ENCODE measurements at places on chromosomes 5 and 9.
A peak's percentile ranks its signal among the peaks of the same experiment; 100 is the strongest.

DNA sequence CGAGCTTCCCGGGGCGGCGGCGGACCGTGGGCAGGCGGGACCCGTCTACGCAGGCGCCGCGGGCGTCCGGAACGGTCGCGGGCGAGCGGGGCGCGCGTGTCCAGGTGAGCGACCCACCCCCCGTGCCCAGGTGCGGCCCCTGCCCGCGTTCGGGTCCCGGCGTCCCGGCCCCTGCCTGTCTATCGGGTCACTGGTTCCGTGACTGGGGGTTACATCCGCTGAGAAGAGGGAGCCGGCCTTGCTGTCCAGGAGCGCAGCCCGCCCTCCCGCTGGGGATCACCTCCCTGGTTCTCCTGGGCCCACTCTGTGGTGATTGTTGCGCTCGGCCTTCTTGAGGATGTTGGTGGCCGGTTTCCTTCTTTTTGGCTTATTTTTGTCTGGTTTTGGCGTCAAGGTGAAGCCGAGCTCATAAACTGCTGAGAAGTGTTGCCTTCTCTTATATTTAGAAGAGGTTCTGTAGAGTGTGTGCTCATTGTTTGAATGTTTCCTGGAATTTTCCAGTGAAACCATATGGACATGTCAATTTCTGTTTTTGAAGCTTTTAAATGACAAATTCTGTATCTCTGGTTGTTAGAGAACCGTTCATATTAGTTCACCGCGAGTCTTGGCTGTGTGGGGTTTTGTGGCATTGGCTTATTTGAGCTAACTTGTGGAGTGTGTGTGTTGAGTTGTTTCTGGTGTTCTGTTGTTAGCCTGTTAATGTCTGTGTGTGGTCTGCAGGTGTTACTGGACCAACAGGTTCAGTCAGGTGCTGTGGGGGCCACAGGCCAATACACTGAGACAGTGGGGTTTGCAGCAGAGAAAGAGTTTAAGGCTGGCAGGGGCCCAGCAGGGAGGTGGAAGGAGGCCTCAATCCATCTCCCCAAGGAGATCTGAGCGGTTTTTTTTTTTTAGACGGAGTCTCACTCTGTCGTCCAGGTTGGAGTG is 621 bp downstream of the CEP72 start:
- no peak for DNase-seq

GRCh38 chr9:68629042-68629441 is 76.0 kb upstream of the PIP5K1B start:
- DNase-seq, result no peak

- DNase-seq, result no peak
Observed at GRCh38 chr5:37860206-37860605, 20.4 kb upstream of the GDNF start.

- no peak for DNase-seq
Observed at GRCh38 chr5:122442938-122443337, 130.9 kb downstream of the SNCAIP start.

DNA sequence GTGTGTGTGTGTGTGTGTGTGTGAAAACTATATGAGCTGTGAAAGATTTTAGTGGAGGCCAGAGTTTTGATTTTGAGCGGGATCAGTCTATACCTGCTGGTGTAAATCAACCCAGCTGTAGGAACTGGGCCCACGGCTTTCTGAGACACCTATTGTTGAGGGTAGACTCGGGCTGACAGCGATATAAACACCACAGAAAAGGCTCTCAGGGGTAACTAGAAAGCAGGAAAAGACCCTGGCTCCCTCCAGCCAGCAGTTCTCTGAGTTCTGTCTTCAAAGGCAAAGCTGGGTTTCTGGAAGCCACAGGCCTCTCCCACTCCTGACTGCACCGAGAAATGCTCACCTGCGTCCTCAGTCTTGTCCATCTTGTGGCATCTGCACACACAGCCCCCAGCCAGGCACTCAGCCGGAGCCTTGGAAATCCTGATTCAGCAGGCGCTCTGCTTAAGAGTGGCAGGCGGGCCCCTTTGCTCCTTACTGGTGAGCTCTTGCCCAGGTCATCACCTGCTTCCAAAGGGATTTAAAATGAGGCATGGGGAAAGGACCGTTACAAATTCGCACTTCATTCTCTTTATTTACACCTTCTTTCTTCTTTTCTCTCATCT is 223.3 kb downstream of the NDUFS4 start:
- no peak for DNase-seq

DNA sequence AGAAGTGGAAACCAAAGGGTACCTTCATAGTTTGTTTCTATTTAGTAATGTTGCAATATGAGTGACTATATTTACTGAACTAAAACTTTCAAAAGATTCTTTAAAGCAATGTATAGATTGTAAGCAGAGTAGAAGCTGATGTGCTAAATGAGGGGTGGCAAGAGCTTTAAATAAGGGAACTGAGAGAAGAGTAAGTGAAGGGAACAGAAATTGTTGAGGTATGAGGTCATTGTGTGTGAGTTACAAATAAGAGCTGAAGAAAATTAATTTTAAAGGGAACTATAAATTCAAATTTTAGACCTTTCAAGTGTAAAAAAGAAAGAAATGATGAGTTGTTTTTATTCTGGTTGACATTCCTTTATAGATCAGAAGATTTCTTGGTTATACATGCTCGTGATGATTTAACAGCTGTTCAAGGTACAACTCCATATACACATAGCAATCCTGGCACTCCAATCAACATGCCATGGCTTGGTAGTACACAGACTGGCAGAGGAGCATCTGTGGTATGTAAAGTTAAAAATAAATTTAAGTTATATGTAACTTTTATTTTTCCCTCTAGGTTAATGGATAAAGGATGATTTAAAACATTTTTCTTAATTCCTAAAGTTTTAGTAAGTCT is 135.1 kb upstream of the TNFAIP8 start:
- no peak for DNase-seq

DNA sequence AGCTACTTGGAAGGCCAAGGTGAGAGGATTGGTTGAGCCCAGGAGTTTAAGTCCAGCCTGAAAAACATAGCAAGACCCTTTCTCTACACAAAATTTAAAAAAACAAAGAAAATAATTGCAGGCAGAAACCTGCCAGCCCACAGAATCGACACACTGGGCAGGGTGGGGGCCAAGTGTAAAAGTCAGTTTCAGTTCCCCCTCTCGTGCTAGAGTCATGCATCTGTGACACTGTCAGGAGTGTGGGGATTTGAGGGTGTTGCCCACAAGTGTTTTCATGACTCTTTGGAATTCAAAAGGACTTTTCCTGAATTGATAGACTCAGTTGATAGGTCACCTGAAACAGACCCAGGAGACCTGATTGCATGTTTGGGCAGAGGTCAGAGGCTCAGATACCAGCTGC is 47.6 kb downstream of the PRRC2B start:
- DNase-seq, result no peak

- DNase-seq, result no peak
Observed at GRCh38 chr5:132054697-132055440, 5.6 kb upstream of the IL3 start.

- no peak for DNase-seq
Observed at GRCh38 chr5:130965920-130966319, 199.1 kb downstream of the HINT1 start.

DNA sequence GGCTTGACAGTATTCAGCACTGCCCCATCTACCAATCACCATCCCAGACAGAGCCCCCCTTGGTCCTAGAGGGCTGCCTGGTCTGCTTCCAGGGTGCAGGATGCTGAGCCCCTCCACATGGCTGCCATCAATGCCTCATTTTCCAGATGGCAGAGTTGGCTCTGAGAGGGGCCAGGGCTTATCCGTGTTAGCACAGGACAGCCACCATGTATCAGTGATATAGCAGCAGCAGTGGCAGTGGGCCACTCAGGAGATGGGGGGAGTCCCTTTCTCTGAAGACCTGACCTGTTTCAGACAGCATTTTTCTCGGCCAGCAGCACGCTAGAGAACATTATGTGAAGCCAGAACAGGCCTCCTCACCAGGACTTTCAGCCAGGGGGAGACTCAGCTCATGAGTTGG is 1.6 kb upstream of the SMIM32 start:
- no peak for DNase-seq

DNA sequence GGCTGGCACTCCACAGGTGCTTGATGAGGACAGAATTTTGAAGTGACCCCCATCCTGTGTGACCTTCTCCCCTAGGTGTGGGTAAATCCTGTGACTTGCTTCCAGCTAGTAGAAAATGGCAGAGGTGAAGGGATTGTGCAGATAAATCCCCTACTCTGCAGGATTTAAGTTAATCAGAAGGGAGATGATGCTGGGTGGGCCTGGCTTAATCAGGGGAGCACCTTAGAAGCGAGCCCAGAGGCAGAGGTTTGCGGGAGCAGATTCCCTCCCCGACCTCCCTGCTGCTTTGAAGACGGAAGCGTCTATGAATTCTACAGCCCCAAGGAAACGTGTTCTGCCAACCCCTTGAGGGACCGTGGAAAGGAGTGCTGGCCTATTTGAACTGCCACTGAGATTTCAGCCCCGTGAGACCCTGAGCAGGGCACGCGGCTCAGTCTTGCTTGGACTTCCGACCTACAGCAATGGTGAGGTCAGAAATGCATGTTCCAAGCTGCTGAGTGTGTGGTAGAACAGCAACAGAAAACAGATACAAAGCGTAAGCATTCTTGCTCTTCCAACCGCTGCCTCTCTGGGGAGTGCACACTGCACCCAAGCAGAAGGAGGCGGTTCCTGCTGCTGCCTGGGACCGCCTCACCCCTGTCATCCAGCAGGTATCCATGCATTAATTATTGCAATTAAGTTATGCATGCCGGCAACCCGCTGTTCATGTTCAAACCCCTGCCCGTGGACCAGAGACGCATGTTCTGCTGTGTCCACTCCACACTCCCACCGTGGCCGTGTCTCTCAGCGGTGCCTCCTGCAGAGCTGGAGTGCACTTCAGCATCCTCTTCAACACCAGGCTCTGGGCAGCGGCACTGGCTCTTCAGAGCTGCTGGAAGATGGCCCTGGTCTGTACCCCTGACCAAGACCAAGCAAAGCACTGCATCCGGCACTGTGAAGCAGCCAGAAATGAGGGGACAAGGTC is 54.6 kb upstream of the RXRA start:
- DNase-seq, result no peak

DNA sequence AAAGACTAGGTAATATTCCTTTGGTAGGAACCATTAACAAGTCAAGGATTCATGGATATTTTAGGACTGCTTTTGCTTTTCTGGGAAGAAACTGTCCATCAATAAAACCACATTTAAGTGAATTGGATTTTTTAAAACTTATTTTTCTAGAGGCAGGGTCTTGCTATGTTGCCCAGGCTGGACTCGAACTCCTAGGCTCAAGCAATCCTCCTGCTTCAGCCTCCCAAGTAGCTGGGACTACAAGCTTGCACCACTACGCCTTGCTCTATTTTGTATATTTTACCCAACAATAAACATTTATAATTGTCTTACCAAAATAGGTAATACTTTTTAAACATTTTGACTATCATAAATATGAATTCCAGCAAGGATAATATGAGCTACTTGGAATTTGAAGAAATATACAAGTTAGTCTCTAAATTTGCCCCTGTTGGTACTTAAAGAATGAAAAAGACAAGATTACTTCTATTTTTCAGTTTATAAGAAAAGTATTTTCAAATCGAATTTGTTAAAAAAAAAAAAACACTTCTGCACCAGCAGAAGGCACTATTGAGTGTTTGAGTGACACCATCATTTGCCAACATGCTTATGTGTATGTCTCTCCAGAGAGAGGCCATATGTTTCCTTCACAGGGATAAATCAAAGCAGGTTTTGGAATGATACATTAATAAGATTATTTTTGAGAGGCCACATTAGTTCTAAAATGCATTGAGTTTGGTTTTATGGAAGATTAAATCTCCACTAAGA is 60.0 kb upstream of the CARTPT start:
- DNase-seq, result no peak

DNA sequence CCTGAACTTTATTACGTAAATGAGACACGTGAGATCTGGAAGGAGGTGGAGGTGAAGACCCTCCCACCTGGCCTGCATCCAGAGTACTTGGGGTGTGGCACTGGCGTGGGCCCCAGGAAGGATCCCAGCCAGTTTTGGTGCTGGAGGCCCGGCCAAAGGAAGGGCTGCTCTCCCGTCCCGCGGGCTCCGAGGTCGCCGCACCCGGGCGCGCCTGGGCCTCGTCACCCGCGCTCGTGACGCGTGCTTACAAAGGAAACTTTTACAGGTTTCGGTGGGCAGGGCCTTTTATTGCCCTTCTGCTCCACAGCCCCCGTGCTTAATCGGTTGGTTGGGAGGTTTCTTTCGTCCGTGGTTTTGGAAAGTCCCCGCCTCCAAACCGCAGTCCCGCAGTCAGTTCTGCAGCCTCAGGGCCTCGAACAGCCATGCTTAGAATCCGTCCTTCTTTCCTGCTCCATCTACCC is 29.2 kb downstream of the CDKN2A start:
- no peak for DNase-seq

DNA sequence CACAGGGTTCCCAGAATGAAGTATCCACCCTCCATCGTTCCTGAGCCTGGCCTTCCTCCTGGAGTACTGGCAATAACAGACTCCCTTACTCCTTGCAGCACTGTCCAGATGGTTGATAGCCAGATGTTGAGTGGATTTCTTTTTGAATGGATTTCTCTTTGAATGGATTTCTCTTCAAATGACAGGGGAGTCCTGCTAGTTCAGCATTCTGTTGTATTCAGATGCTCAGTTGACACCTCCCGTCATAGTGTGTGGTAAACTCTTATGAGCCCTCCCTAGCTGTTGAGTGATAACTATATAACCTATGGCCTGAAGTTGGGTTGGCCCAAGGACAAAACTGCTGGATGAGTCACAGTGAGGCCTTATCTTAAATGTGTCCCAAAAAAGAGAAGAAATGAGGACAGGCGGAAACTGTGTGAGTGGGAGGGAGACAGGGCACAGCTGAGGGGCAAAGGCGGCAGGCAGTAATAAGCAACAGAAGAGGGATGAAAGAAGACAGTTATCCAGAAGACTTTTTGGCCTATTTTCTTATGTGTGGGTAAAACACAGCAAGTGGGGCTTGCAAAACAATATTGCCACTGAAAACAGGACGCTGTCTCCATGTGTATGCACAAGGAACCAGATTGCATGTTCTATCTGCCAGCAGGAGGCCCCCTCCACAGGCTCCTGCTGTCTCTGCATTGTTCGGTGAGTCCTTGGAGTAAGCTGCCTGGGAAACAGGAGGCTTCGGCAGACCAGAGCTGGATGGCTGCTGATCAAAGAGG is 209.5 kb upstream of the S1PR3 start:
- DNase-seq, result peak; percentile 44

GRCh38 chr9:81455462-81456219 is 233.7 kb downstream of the TLE1 start:
- DNase-seq, result no peak

DNA sequence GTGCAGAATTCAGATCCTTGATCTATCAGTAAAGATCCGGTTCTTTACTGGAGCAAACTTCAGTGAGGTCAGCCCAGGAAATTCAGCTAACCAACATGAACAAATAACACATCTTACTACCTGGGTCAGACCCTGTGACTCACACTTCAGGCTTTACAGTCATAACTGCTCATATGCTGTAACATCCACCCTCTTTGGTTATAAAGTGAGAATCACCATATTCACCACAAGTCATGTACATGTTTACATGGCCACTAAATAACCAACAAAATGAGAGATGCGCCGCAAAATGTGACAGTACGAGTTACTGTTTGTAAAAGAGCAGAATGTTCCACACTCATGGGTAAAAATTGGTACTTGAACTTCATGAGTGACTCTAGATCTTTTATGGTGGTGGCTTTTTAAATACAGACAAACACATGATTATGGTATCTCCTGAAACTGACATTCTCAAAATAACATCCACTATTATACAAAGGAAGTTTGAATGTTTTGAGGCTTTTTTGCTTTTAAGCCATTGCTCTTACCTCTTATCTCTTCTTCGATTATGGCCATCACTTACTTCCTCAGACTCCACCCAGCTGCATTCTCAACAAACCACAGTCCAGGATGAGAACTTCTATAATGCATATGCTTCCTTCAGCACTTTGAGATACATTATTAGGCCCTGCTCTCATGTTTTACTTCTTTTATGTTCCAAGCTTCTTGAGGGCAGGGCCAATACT is 516.6 kb downstream of the RAB3C start:
- DNase-seq, result peak; percentile 50
